Breast epithelium (tissue), 4 donors: ENCODE measurements at places on chromosomes 5 and 9. TPM values are rescaled to one million over a fixed set of nuclear protein-coding genes. Genes with fewer than 3 reads are reported as not detected.

The RANBP17 gene
- 6.9 TPM for total RNA-seq

The IER5L gene
- 4.3 TPM for total RNA-seq

The PWWP2A gene
- total RNA-seq, result 29.8 TPM

GRCh38 chr5:38752622-38753021, 93.2 kb upstream of the OSMR start:
- DNase-seq, result no peak

DNA sequence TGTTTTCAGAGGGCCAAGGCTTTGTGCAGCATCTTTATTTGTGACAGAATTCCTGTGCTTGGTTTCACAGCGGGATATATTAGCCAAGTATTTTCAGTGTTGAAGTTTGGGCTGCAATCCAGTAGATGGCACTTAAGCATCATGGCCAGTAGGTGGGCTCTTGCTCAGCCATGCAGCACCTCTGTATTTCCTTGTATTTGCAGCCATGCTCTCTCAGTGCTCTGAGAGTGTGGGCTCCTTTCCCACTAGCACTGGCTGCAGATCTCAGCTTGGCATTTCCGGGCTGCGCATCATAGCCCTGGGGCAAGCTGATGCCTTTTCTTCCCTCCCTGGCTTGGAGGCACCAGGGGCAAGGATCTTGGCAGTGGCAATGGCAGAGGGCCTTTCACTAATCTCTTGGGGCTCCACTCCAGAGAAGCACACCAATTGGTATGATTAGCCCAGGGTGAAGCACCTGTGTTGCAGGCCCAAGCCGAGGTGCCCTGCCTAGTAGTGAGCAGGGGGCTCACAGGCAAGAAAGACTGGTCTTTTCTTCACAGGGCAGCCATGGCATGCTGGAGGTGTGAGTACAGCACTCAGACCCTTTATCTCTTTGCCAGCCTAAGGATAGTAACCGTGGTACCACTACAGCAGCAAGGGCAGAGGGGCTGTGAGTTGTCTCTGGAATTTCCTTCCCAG, 48.3 kb downstream of the SLCO6A1 start:
- no peak for DNase-seq

- DNase-seq, result no peak
These were observed 139.3 kb upstream of the IER5L start for GRCh38 chr9:129317179-129318011.

DNA sequence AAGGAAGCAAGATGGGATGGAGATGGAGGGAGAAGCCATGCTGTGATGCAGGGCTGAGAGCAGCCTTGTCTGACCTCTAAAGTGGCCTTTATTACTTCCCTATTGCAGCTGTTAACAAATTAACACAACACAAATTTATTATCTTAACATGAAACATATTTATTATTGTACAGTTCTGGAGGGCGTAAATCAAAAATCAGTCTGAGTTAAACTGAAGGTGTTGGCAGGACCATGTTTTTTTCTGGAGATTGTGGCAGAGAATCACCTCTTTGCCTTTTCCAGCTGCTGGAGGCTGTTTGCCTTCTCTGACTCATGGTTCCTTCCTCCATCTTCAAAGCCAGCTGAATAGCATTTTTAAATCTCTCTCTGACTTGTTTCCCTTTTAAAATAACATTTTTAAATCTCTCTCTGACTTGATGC, 7.2 kb upstream of the MCC start:
- DNase-seq, result no peak
